ENCODE measurements at places on chromosomes 5 and 9. TPM values are rescaled to one million over a fixed set of nuclear protein-coding genes. Genes with fewer than 3 reads are reported as not detected.

Gene GRIA1
- total RNA-seq, result not detected

Gene SOHLH1
- total RNA-seq, result not detected

Gene HSPB3
- total RNA-seq, result 2.5 TPM

Gene MED10
- 23.1 TPM for total RNA-seq

Gene EIF4E1B
- total RNA-seq, result not detected

Gene FOXD1
- total RNA-seq, result 16.1 TPM

Gene WDR55
- 24.7 TPM for total RNA-seq

Gene PRRX2
- not detected for total RNA-seq

Gene FREM1
- total RNA-seq, result 2.0 TPM

Gene EPB41L4B
- total RNA-seq, result 0.45 TPM

Gene IFNB1
- not detected for total RNA-seq

Gene KIF4B
- total RNA-seq, result 0.03 TPM

Gene IL4
- total RNA-seq, result not detected

Gene POU5F2
- total RNA-seq, result 0.82 TPM

Gene NKD2
- total RNA-seq, result 0.72 TPM

Gene STKLD1
- 0.41 TPM for total RNA-seq

Gene PCDHGA12
- 0.80 TPM for total RNA-seq

Gene SIT1
- total RNA-seq, result not detected

Gene RNF183
- not detected for total RNA-seq

Gene DRD1
- total RNA-seq, result not detected

Gene NCS1
- total RNA-seq, result 27.7 TPM

Gene IFNA13
- total RNA-seq, result not detected

Gene GPR21
- total RNA-seq, result not detected

Gene INSL4
- not detected for total RNA-seq

Gene PTPN3
- total RNA-seq, result 5.5 TPM

Gene EIF4EBP3
- 1.2 TPM for total RNA-seq

Gene PCDHGA8
- 1.1 TPM for total RNA-seq

Gene NUTM2G
- not detected for total RNA-seq

Gene UNC13B
- 9.1 TPM for total RNA-seq

Gene FBP1
- total RNA-seq, result not detected

Gene MAMDC2
- 0.05 TPM for total RNA-seq

Gene TMEM267
- 6.2 TPM for total RNA-seq

Gene NIPAL4
- total RNA-seq, result 0.42 TPM

Gene KIF20A
- 61.7 TPM for total RNA-seq

All from A375 (cell line).